Hindlimb muscle (tissue), 1 donor: ENCODE measurements at places on chromosomes 7 and 10.

DNA sequence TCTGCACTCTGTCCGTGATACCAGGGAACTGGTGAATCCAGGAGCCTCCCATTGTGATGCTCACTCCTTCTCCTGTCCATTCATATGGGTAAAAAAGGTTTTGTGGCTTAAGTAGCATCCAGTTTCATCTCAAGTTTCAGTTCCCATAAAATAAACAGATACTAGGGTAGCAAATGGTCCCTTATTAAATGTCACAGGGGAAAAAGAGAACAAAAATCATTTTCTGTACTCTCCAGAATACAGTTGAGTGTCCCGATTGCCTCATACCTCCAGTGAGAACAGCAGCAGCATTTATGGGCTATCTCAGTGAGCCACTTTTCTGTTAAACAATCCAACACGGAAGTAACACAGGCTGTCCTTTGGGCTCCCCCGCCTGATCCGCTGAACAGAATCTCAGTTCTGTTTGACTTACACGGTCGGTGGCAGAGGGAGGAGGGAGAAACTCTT, 179.6 kb downstream of the CELF2 start:
- no peak for DNase-seq

GRCh38 chr7:37920849-37921805, 687 bp downstream of the EPDR1 start:
- peak; percentile 63 for DNase-seq

GRCh38 chr10:123798856-123799255, 92.8 kb downstream of the CPXM2 start:
- DNase-seq: no peak

GRCh38 chr10:128036746-128037543, 89.3 kb downstream of the MKI67 start:
- no peak for DNase-seq

GRCh38 chr10:121058082-121058481, 206.9 kb downstream of the WDR11 start:
- DNase-seq: no peak

DNA sequence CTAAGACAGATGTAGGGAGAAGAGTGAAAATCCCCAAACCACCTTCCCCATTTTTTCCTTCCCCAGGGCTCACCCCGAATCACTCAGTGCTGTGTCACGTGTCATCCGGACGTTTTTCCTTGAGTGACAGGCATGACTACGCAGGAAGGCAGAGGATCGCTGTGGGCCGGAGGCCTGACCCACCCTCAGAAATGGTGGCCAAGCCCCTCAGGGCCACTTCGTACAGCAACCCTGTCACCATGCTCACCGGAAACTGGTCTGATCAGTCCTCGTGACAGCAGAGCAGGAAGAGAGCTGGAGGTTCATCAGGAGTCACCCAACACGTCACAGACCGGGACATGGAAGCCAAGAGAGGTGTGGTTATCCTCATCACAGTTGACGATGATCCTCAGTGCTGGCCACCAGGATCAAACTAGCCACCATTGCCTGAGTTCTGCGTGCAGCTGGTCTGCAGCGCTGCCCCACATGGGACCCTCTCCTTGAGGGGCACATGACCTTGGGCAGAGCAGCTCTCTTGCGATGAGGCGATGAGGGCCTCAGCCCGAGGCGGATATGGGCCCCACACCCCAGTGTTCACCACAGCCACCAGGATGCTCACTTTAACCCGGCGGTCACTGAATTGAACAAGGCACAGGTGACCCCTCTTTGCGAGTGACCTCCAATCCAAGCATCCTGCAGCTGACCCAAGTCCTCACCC, 99.3 kb upstream of the INSIG1 start:
- no peak for DNase-seq

DNA sequence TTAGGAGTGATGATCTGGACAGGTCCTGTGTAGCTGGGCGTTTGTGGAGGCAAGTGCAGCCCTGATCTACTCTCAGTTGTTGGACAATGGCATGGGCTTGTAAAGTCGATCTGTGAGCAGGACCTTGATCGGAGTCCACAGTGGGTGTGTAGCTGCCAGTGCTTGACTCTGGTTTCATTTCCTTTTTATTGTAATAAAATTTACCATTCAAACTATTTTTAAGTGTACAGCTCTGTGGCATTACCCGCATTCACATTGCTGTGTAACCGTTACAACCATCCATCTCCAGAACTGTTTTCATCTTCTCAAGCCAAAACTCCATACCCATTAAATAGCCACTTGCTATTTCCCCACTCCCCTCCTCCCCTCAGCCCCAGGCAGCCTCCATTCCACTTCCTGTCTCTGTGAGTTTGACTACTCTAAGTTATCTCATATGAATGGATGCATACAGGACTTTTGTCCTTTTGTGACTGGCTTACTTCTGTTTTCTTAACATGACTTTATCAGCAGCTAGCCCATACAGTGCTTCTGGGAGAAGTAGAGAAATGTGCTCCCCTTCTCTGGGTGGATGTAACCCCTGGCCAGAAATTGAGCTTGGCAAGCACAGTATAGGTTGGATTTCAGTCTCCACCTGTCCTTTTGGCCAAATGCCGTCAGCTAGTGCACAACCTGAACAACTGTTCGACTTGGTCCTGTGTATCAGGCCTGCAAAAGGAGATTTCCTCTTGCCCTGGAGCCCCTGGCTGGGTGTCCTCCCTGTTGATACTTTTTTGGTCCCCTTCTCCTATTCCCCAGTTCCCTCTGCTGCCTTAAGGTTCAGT, 180.0 kb downstream of the LRMDA start:
- DNase-seq: no peak

DNA sequence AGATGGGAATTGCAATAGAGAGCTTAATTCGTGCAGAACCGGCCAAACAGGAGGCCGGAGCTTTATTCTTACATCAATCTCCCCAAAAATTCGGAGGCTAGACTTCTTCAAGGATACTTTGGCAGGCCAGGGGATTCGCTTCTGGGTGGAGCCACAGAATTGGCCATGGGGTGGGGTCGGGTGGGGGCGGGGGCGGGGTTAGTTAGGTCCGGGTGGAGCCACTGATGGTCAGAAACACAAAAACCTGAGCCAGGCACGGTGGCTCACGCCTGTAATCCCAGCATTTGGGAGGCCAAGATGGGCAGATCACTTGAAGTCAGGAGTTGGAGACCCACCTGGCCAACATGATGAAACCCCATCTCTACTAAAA, 87.5 kb downstream of the SEPTIN14 start:
- DNase-seq: no peak

DNA sequence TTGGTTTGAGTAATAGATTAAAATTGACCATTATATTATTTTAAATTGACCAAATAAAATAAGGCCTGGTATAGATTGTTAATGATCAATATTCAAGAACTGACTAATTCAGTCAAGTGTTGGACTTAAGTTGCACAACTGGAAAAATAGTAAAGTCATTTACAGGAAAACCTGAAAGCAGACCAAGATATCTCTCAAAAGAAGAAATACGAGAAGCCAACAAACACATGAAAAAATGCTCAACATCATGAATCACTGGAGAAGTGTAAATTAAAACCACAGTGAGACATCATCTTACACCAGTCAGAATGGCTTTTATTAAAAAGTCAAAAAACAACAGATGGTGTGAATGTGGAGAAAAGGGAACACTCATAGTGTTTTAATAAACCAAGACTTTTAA, 80.4 kb upstream of the MALRD1 start:
- no peak for DNase-seq

- peak; percentile 33 for DNase-seq
Observed at GRCh38 chr10:23344241-23344841, at the start of gene C10orf67. Gene C10orf67, minus strand, starts transcription at chr10:23344797. Its CDS starts 23 bp downstream, at chr10:23344774.

DNA sequence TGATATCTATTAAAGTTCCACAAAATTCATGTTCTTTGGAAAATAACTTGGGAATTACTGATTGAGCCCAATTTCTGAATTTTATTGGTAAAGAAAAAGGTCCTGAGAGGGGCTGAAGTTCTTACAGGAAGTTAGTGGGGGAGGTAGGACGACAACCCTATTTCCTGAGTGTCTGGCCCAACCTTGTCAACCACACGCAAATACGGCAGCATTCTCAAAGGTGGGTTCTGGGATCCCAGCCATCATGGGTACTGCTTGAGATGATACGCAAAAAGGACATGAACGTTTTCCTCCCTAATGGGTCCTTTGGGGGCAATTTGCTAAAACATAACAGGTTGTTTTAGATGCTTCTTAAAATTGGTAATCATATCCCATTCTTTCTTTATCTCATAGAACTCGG, 2.7 kb upstream of the PDCD4 start:
- no peak for DNase-seq

DNA sequence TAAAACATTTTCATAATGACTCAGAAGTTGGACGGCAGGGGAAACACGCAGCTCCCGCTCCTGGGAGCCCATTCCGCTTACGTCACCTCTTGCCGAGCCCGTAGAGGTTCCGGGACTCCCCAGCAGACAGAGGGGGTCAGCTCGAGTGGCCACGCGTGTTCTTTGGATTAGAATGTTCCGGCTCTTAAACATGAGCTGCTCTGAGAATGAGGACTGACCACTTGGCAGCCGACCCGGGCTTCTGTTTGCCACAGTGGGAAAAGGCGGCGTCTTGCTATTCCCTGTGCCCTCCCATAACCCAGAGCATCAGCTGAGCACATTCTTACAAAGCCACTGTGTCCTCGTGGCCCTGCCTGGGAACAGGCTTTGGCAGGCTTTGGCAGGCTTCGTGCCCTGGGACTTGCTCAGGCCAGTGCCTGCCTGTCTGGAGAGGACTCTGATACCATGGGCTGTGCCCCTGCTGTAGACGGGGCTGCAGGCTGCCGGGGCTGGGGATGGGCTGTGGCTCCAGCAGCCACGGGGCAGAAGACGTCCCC, 40.1 kb downstream of the PFKP start:
- peak; percentile 78 for DNase-seq

- no peak for DNase-seq
Observed at GRCh38 chr10:1241973-1242935, 186.1 kb downstream of the WDR37 start.

DNA sequence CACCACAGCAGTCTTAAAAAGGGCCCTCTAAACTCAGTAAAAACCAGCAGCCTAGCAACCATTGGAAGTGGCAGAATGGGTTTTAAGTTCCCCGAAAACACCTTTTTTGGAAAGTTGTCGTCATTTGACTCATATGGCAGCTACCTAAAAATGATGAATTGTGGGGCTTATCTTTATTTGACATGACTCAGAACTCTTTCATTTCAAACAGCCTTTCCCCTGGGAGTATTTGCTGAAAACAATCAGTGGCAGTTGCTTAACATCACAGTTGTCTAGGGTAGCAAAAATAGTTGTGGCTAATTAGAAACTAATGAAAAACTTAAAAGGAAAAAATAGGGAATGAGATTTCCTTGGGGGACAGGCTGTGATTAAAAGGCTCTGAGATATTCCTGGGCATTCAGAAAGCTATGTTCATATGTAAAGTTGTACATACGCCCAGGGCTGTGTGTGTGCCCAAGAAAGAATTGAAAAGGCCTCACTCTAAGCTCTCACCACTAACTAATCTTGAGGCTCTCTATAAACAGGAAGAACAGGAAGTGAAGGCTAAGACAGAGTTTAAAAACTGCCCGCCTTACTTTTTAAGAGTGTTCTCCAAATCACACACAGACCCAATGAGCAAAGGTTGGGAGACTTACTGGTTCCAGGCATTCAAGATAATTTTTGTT, 81.7 kb upstream of the HECTD2 start:
- no peak for DNase-seq

GRCh38 chr7:17155529-17155928, 142.9 kb upstream of the AHR start:
- DNase-seq: no peak

DNA sequence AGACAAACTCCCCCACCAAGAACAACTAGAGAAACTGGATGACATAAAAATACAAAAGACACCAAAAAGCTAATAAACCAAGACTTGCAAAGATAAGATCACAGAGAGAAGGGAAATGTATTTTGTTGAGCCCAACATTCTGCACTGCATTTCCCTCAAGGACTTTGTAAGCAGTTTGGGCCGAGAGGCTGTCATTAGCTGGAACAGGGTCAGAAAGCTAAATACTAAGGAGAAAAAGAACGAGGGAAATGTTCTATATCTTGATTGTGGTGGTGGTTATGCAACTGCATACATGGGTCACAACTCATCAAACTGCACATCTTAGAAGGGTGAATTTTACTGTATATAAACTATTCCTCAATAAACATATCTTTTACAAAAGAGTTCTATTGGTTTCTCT, 315.0 kb downstream of the IPMK start:
- DNase-seq: no peak

DNA sequence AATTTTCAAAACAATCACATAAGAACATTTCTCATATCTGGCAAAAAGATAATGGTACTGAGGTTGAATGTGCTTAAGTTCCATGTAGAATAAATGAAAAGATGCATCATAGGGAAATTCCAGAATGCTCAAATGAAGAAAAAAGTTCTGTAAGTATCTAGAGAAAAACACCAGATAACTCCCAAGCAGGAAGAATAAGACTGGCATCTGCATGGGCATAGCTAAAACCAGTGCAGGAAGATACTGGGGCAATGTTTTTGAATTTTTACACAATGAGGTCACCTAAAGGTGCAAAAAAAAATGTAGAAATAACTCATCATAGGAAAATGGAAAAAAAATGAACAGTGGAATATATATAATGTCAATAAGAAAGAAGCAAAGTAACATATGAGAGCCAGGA, 275.2 kb downstream of the BAMBI start:
- no peak for DNase-seq

GRCh38 chr10:77180104-77180503, 457.5 kb downstream of the KCNMA1 start:
- DNase-seq: no peak

GRCh38 chr7:7793921-7794320, 75.5 kb upstream of the RPA3 start:
- DNase-seq: no peak
